GM23338 (cell line): ENCODE measurements at places on chromosomes 2 and 18.

- no peak for DNase-seq
These were observed 8.9 kb downstream of the FBXO36 start for GRCh38 chr2:229931241-229931640.

GRCh38 chr18:45567123-45567522 is 48.2 kb upstream of the SLC14A2 start:
- peak; percentile 44 for DNase-seq

DNA sequence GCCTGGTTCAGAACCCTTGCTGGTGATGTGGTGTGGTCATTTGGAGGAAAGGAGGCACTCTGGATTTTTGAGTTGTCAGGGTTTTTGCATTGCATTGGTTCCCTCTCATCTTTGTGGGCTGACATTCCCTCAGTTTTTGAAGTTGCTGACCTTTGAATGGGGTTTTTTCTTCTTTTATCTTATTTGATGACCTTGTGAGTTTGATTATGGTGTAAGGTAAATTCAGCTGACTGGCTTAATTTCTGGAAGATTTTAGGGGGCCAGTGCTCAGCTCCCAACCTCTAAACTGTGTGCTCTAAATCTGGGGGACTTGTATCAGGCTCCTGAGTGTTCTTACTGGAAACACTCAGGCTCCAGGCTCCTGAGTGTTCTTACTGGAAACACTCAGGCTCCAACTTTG is 225.9 kb downstream of the MEIS1 start:
- DNase-seq = no peak

DNA sequence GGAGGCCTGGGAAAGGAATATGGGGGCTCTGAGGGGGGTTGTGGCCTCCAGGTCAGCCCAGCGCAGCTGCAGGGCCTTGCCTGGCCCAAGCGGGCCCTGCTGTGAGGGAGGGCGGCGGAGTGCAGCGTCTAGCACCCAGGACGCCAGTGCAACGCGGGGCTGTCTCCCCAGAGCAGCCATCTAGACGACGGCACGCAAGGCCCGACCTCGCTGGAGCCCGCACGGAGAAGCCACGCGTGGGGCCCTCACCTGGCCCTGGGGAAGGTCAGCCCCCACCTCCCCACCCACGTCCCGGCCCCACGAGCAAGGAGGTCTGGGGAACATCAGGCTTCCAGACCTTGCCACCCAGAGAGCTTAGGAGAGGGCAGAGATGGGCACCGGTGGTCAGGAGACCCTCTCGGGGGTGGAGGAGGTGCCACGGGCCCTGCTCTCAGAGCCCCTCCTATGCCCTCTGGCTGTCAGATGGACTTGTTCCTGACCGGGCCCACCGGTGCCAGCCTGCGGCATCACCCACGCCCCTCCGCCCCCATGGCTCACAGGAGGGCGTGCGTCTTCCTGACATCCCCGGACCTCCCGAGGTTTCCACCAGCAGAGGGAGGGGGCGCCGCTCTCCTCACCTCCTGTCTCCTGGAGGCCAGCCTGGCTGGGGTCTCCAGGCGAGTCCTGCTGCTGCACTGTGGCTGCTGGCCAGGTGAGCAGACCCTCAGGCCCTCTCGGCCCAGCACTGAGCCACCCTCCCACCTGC is 17.0 kb downstream of the GPR35 start:
- no peak for DNase-seq

GRCh38 chr18:52888014-52888413 is 548.0 kb downstream of the DCC start:
- DNase-seq = peak; percentile 3

DNA sequence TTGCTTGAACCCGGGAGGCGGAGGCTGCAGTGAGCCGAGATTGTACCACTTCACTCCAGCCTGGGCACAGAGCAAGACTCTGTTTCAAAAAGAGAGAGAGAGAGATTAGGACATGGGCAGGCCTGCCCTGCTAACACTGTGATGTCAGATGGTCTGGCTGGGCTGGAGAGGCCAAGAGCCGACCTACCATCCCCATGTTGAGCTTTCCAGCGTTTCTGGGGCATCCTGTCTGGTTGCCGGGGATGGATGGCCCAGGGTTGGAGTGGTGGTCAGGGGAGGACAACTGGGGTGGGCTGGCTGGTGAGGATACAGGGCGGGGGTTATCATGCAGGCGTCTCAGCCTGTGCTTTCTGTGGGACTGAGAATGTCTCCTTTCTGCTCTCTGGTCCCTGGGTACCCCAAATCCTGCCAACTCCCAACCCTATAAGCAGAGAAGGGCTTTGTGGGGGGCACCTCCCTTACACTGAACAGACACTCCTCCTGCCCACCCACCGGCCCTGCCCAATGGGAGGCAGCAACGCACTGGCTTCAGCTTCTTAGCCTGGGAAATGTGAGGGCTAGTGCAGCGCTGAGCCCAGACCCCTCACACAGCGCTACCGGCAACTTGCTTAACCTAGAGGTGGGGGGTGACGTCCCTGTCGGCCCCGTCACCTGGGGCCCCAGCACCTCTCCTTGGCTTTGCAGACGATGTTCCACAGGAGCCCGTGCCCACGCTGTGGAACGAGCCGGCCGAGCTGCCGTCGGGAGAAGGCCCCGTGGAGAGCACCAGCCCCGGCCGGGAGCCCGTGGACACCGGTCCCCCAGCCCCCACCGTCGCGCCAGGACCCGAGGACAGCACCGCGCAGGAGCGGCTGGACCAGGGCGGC is 5.4 kb downstream of the SNORC start:
- peak; percentile 62 for DNase-seq

- DNase-seq = no peak
These were observed 42.1 kb upstream of the EVA1A start for GRCh38 chr2:75602724-75603342.

- peak; percentile 26 for DNase-seq
These were observed 11.0 kb downstream of the UBE2E3 start for GRCh38 chr2:180991361-180991760.

GRCh38 chr18:76679259-76679658 is 143.1 kb upstream of the ZNF236 start:
- peak; percentile 41 for DNase-seq
